CD8-positive, alpha-beta T cell (primary cell): ENCODE measurements at places on chromosomes 2 and 18. TPM values are rescaled to one million over a fixed set of nuclear protein-coding genes. Genes with fewer than 3 reads are reported as not detected.

The CD207 gene
- total RNA-seq = not detected

The ST8SIA3 gene
- total RNA-seq = not detected

The RTTN gene
- 20.2 TPM for total RNA-seq

DNA sequence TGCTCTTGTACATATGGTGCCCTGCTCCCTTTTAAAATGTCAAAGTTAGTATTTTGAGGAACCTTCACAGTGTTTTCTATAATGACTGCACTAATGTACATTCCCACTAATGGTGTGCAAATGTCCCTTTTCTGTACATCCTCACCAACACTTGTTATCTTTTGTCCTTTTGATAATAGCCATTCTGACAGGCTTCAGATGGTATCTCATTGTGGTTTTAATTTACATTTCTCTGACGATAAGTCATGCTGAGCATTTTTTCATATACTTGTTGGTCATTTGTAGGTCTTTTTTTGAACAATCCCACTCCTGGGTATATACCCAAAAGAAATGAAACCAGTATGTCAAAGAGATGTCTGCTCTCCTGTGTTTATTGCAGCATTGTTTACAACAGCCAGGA is 268.3 kb downstream of the FBXO15 start:
- no peak for DNase-seq

- DNase-seq = no peak
These were observed 61.7 kb upstream of the RALBP1 start for GRCh38 chr18:9413576-9413975.

- DNase-seq = no peak
These were observed 134.3 kb downstream of the RDH14 start for GRCh38 chr2:18426174-18426573.

DNA sequence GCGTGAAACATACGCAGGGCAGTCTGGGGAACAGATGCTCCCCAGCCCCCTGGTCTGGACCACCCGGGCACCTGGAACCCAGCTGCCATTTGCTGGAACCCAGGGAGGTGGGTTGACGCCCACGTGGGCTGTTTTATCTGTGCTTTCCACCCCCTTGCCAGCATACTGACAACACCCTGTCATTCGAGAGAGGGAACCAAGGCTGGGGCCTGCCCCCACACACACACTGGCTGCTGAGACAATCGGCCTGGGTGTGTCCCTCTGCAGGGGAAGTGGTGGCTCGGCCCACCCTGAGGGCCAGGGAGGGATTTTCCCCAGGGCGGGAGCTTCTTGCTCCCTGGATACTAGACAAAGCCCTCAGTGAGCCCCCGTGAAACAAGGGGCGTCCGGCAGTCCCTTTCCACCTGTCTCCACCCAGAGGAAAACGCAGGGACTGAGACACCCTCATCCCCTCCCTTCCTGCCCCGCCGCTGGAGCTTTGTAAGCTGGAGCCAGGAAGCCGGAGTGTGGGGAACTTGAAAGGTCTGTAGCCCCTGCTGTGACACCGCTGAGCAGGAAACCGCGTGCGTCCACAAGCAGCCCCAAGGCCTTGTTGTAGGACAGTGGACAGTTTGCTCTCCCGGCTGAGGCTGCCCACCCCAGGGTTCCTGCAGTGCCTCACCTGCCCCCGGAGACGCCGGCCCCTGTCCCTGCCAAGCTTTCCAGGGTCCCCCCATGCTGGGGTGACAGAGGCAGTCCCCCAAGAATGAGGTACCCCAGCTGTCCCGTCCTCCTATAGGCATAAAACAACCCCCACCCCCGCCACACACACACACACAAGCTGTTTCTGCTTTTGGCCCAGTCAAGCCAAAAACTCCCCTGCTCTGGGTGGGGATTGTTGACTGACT is 14.1 kb upstream of the KLF11 start:
- DNase-seq = peak; percentile 60

DNA sequence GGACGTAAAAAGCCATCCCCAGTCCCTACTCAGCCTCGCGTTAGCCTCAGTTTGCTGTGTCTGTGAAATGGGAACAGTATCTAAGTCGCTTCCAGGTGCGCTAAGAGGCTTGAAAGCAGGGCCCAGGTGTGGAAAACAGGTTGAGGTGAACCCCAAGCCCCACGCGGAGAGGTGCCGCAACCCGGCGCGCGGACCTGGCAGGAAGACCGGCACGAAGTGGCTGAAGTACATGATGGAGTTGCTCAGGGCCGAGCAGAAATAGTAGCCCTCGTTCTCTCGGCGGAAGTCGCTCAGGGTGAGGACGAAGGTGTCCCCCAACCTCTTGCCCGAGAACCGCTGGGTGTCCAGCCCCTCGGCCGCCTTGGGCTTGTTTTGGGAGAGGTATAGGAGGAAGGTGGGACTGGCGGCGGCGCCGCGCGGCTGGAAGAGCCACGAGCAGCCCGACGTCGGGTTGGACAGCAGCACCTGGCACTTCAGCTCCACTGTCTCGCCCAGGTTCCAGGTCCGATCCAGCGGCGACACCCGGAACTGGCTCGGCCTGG is 508 bp downstream of the CD8A start:
- DNase-seq = no peak

GRCh38 chr2:73268366-73268829 is 15.9 kb downstream of the FBXO41 start:
- DNase-seq = no peak
